ENCODE measurements at places on chromosomes 5 and 9.

GRCh38 chr9:123724211-123724796 is 205.6 kb downstream of the DENND1A start:
- peak; percentile 58 for DNase-seq

- no peak for DNase-seq
Observed at GRCh38 chr9:127005770-127006314, 91.3 kb downstream of the RALGPS1 start.

GRCh38 chr5:160089531-160089930 is 29.7 kb downstream of the PWWP2A start:
- no peak for DNase-seq

DNA sequence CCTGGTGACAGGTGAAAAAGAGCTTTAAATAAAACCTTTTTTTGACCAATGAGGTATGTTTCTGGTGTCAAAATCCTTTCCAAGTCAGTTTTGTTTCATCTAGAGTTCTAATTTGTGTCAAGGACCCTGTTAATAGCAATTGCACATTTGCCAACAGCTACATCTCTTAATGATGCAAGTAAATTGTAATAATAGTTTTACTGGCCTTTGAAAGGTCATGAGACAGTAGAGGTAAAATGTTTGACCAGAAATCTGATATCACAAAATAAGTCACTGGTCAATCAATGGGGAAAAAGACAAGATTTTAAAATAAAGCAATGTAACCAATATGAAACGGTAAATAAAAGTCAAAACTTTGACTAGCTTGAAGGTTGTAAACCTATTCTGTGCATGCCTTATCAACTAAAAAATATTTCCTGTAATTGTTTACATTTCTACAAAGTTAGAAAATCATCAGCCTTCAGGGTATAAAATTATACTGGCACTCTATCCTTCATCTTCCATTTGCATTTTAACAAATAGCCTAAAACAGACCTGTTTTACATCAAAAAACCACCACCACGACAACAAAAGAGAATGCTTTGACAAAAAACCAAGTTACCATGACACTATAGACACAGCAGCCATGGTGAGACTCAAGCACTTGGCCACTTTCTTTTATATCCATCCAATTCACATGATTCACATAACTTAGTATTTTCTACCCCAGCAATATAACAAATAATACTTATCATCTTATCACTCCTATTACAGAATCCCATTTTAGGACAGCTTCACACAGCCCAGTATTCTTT is 3.0 kb downstream of the NADK2 start:
- DNase-seq = no peak

GRCh38 chr5:148687427-148687826 is 33.1 kb upstream of the HTR4 start:
- peak; percentile 13 for DNase-seq

DNA sequence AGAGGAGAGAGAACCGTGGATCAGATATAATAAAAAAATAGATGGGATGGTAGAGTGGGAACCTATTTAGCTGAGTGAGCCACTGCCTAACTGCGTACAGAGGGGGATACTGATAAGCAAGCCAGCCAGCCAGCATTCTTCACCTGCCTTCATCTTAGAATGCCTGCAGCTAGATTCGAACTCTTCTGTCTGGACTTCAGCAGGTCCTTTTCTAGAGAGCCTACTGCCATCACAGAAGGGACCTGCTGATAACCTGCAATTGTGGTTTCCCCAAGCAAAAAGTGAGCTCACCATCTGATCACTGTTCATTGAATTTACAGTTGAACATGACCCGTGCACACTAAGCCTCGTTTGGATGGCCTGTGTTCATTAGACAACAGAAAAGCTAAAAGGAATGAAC is 109.4 kb downstream of the CDC42SE2 start:
- no peak for DNase-seq

GRCh38 chr5:133756036-133756435 is 143.7 kb upstream of the FSTL4 start:
- DNase-seq = no peak

DNA sequence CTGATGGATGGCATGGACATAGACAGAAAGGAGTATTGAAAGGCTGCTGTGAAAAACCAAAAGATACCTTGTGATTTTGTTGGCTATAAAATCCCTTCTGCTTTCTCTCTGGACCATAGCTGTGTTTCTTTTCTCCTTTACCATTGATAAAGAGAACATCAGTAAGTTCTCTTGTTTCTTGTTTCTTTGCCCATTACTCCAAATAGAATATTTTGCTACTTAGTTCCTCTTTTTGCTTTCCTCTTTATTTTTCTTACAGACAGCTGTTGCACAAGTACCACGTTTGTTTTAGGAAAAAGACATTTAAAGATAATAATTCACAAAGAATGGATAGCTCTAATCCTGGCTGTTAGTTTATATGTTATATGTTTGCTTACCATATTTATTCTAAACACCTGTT is 1129.2 kb downstream of the DTWD2 start:
- no peak for DNase-seq

DNA sequence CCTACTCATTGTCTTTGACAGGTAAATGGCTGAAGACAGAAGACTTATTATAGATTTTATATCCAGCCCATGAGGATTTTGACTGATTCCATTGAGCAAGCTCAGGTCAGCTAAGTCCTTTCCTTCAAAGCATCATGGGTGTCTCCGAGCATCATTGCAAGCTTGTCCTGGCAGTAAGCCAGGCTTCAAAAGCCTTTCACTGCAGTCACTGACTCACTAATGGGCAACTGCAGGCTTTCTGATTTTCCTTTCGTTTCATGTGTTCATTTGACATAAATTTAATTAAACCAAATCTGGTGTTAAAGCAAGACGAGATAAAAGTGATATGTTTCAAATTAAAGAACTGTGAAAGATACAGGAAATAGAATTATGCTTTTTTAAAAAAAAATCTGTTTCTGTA is 426.2 kb downstream of the ANXA1 start:
- peak; percentile 21 for DNase-seq

- no peak for DNase-seq
Observed at GRCh38 chr5:83397658-83398057, 73.9 kb upstream of the VCAN start.

DNA sequence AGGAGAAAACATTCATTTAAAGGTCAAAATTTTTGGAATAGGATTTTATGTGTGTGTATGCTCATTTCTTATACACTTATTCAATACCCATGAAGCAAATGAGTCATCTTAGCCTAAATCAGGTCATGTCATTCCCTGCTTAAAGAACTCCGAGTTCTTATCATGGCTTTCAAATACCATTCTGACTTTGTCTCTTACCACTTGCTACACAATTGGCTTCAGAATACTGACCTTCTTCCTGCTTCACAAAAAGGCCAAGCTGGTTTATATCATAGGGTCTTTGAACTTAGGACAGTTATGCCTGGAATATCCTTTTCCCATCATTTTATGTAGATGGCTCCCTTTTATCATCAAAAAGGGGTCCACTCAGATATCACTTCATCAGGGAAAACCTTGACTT is 652.2 kb upstream of the WWC1 start:
- peak; percentile 70 for DNase-seq
